Fibroblast of skin of back (primary cell): ENCODE measurements at places on chromosomes 6 and 20.
A peak's percentile ranks its signal among the peaks of the same experiment; 100 is the strongest.

- DNase-seq = no peak
These were observed 7.4 kb downstream of the ADRM1 start for GRCh38 chr20:62309947-62310756.

DNA sequence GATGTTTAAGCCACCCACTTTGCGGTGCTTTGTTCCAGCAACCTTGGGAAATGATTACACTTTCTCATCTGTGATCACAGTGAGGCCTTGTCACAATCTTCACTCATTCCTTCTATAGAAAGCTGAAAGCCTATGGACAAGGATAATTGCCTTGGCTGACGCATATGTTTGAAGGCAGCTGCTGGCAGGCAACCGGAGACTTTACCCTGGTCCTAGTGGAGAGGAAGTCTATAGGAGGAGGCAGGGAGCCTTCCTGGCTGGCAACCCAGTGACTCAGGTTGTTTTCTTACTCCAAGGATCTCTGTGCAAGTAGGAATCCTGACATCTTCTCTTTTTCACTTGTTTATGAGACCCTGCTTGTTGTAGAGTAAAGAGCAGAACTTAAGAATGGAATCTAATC lies 34.1 kb upstream of the ESR1 start:
- DNase-seq = peak; percentile 2

GRCh38 chr6:148404456-148405054 lies 61.9 kb downstream of the SASH1 start:
- no peak for DNase-seq

GRCh38 chr20:35578469-35578868 lies 36.6 kb downstream of the ERGIC3 start:
- no peak for DNase-seq

DNA sequence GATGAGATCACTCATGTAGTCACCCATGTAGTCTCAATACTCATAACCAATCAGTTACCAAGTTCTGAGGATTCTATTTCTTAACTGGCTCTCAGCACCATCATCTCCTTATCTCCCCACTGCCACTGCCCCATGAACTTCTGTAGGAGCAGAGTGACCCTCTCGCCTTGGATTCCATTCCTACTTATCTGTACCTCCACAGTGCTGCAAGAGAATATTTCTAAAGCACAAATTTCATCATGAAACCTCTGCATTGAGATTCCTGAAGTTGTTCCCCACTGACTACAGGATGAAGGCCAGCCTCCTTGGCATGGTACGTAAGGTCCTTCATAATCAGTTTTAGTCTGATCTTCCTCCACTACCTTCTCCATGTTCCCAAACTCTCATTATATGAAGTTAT lies 34.8 kb downstream of the BACH2 start:
- no peak for DNase-seq
